NCI-H187 treated with DMSO at 0.1 percent for 48 hours (cell line): ENCODE measurements at places on chromosomes 3 and 15.
A peak's percentile ranks its signal among the peaks of the same experiment; 100 is the strongest.

GRCh38 chr3:12288182-12289129 lies at the start of gene PPARG:
Gene PPARG, plus strand, starts transcription at chr3:12289070. Its CDS starts 90,642 bp downstream, at chr3:12379712.
- no peak for DNase-seq

DNA sequence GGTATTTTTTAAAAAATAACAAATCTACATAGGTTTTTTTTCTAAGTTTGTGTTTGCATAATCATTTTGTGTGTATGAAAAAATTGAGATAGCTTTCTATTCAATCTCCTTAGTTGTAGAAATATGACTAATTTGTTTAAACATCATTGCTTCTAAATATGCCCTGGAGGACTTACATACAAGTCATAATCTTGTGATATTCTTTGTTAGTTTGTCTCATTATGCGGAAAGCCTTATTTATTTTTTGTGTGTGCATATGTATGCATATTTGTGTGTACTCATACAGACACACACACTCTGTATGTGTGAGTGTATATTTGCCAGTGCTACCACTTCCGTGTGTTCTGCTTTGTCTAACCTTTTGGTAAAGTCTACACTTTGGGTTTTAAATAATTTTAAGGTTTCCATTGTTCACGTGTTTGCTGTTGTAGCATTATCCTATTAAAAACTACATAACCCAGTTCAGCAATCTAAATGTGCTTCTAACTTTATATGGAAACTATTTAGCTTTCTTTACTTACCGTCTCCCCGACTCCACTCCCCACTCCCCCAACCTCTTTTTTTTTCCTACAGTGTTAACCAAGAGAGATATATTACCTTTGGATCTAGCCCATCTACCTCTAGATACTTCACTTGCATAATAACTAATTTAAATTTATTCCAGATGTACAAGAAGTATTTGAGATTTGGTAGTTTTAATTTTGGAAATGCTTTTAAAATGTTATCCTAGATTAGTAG lies 111.7 kb downstream of the FNDC3B start:
- DNase-seq: no peak

GRCh38 chr3:128449111-128449638 lies 17.5 kb downstream of the DNAJB8 start:
- no peak for DNase-seq

DNA sequence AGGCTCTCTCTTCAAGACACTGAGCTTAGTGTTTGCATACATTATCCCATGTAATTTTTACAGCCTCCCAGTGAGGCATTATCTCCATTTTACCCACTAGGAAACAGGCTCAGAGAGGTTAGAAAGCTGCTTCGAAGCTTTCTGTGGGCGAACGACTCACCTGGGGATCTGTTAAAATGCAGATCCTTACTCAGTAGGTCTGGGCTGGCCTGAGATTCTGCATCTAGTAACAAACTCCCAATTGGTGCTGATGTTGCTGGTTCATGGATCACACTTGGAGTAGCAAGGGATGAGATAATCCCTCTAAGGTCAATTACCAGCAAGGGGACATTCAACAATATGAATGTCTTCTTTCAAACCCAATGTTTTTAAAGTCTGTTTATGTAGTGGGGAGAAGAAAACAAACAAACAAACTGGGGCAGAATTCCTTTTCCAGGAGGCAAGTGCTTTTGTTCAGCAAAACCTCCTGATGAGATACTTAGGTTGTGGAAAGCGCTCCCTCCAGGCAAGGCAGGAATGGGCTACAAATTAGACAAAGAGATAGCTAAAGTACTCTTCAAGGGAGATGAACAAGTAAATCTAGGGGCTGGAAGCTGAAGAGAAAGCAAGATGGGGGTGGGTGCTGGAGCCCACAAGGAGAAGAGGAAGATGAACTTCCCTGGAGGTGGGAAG lies 311.9 kb downstream of the SHQ1 start:
- DNase-seq: no peak

DNA sequence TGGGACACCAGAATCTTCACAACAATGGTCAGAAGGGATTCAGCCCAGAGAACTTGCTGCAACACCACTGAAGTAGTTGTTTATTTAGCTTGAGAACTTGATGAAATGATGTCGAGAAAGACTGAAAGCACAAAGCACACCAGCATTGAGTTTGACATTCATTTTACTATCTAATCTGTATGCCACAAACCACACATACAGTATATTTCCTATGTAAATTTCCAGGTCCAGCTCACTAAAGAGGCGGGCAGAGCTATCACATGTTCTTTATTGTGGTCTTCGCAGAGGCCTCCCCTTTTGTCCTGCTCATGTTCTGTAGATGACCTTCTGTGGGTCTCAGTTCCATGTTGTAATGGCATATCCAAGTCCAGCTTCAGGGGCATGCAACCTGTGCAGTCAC lies 10.4 kb upstream of the FMN1 start:
- DNase-seq: no peak

DNA sequence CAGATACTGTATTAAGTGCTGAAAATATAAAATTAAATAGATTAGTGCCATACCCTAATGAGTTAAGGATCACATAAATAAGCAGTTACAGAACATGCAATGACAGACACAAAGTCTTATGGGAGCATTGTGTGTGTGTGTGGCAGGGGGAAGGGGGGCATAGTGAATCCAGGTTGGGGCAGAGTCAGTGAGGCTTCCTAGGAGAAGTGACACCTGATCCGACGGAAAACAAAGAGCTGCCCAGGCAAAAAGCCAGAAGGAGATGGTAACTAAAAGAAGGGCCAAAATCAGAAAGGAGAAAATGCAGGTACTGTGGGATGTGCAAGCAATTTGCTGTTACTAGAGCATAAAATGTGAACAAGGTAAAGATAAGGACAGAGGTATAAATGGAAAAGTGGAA lies 80.1 kb upstream of the CHRM5 start:
- DNase-seq: peak; percentile 10
